ENCODE measurements at places on chromosomes 5 and 9.

DNA sequence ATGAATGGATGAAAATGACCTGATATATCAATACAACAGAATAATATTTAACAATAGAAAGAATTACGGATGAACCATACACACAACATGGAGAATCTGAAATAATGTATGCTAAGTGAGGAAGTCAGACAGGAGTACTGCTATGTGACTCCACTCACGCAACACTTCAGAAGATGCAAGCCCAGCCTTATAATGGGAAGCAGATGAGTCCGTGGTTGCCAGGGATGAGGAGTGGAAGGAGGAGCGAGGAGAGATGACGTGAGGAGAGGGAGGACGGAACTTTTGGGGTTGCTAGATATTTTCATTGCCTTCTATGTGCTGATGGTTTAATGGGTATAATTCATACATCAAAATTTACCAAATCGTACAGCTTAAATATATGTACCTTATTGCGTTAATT lies 55.4 kb upstream of the ERCC6L2 start:
- no peak for DNase-seq

- no peak for DNase-seq
These were observed 2.2 kb upstream of the ALDH1A1 start for GRCh38 chr9:72955126-72955455.

DNA sequence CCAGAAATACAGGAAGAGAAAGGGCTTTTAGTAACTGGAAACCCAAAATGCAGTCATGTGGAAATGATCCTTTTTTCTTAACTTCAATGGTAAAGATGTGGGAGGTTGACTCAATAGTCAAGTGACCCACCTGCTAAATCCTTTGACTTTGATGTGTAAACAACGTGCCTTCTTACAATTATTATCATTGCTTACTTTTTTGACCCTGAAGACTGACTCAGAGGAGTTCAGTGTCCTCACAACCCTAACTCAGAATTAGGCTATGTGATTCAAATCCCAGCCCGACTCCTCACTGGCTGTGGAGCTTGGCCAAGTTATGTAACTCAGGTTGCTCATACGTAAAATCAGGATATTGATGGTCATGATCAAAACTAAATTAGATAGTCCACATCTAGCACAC lies 27.9 kb downstream of the ANXA1 start:
- DNase-seq: no peak

- DNase-seq: peak; percentile 47
These were observed 110.6 kb downstream of the PAM start for GRCh38 chr5:102865510-102866236.

DNA sequence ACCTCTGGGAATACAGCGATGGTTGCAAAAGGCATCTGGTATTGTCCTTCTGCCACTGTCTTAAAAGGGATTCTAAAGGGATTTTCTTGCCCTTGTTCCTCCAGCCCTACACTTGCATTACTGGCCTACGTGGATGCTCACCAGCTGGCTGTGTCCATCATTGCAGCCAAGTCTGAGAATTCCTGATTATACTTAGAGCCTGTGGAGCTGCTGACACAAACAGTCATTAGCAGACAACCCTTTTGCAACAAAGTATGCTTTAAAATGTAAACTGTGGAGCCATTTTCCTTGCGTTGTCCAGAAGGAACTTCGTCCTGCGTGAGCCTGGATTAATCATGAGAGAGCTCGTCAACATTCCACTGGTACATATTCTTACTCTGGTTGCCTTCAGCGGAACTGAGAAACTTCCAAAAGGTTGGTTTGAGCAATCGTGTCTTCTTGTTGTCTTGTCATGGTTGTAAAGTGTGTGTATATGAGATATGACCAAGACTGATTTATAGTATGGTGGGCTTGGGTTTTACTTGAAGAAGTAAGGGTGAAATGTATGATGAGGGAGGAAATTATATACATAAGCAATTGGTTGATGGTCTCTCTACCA lies at the start of gene MUSK:
Gene MUSK, plus strand, starts transcription at position 222 of the 598 bp plus-strand sequence. Its CDS starts 114 bp downstream, at position 336.
- no peak for DNase-seq

DNA sequence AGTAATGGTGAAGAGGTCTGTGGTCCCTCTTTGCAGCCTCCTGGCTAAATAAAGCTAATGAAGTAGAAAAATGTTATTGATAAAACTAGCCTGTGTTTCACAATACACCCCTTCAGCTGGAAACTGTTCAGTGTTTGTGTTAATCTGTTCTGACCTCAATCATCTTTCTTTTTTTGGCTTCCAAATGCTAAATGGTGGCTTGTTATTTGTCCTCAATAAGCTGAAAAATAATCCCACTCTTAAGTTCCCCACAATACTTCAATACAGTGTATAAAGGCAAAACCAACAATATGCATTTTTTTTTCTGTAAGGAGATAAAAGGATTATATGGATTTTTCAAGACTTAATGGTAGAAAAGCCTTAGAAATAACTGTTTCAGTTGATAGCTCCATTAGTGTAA lies 560.5 kb downstream of the TUSC1 start:
- no peak for DNase-seq

GRCh38 chr5:116402235-116402634 lies 172.4 kb downstream of the SEMA6A start:
- no peak for DNase-seq

GRCh38 chr9:2178034-2178734 lies 163.0 kb downstream of the SMARCA2 start:
- no peak for DNase-seq

DNA sequence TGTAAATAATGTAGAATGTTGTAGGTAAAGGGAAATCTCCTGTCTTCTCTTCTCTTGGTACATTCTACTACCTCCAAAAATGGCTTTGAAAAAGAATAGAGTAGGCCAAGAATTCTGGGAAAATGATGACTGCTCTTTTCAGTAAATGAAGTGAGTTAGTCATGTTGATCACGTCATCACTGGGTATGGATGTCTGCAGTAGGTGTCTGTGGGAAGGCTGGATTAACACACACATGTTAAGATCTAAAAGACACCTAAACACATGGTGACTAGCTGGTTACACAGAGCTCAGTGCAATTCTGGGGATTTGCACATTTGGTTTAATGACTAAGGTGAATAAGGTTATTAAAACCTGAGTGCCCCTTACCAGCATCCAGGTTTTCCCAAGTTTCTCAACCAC lies 161.5 kb downstream of the CEP120 start:
- no peak for DNase-seq

- DNase-seq: no peak
These were observed 128.0 kb upstream of the MSX2 start for GRCh38 chr5:174596429-174596828.

- DNase-seq: no peak
These were observed 10.9 kb upstream of the SLC24A2 start for GRCh38 chr9:19799784-19800183.

- no peak for DNase-seq
These were observed 3.5 kb downstream of the NRARP start for GRCh38 chr9:137298401-137299202.

- DNase-seq: no peak
These were observed 2191.0 kb upstream of the ACO1 start for GRCh38 chr9:30193421-30193820.

GRCh38 chr9:4366591-4367330 lies 66.9 kb upstream of the GLIS3 start:
- peak; percentile 34 for DNase-seq

- no peak for DNase-seq
These were observed 138.2 kb upstream of the ARRDC3 start for GRCh38 chr5:91521334-91521733.

- DNase-seq: no peak
These were observed 81.7 kb downstream of the MYO10 start for GRCh38 chr5:16854351-16854750.

GRCh38 chr5:134567641-134568336 lies 42.3 kb downstream of the JADE2 start:
- no peak for DNase-seq

- no peak for DNase-seq
These were observed 481.7 kb upstream of the PAPPA start for GRCh38 chr9:115671963-115672305.

- DNase-seq: no peak
These were observed 50.7 kb downstream of the MSX2 start for GRCh38 chr5:174775081-174775480.

DNA sequence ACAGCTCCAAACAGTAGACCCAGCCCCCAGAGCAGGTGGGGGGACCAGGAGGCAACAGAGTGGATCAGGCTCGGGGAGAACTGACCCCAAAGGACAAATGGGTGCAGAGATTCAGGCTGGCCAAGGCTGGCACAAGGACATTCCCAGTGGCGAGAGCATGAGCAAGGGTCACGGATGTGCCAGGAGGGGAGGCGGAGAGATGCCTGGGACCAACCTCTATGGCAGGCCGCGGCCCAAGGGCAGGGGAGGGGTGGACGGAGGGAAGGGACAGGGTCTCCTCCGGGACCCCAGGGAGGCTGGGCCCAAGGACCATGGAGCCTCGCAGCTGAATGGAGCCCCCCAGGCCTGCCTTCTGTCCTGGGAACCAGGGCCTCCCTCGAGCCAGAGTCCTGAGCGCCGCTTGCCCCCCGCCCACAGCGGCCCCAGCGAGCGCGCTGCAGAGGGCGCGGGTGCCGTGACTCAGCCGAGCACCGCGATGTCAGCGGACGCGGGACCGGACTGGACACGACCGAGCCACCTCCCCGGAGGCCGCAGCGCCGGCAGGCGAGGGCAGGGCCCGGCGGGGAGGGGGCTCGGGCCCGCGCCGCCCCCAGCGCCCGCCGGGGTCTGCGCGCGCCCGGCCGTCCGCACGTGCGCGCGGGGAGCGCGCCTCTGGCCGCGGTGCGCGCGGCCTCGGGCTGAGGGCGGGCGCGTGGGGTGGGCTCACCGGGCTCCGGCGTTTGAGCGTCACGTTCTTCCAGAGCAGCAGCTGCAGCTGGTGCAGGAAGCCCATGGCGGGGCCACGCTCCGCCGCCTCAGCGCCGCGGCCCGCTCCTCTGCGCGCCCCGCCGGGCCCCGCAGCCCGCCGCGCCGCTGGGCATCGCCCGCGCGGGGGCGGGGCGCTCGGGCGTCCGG lies at the start of gene ABCA2:
Gene ABCA2, minus strand, starts transcription at position 869 of the 894 bp plus-strand sequence. Its CDS starts 97 bp downstream, at position 772.
- no peak for DNase-seq
